ENCODE measurements at places on chromosomes 7 and 10.

GRCh38 chr10:61172182-61172926 is 228.4 kb upstream of the RHOBTB1 start:
- DNase-seq: no peak

- no peak for DNase-seq
These were observed at the start of gene FAM180A for GRCh38 chr7:135748770-135749169. FAM180A (minus strand) TSS chr7:135748813; CDS start chr7:135748580, 233 bp downstream.

GRCh38 chr7:43083106-43083505 is 29.3 kb upstream of the HECW1 start:
- DNase-seq: no peak

- no peak for DNase-seq
These were observed 282.7 kb downstream of the WDR11 start for GRCh38 chr10:121133901-121134300.

- DNase-seq: no peak
These were observed 13.3 kb upstream of the PIP4K2A start for GRCh38 chr10:22727663-22728062.

GRCh38 chr7:29866490-29866930 is 60.2 kb downstream of the WIPF3 start:
- DNase-seq: no peak

- no peak for DNase-seq
These were observed 47.9 kb downstream of the TBATA start for GRCh38 chr10:70737250-70737649.

- DNase-seq: no peak
These were observed 18.0 kb upstream of the ARID5B start for GRCh38 chr10:61883371-61884025.

DNA sequence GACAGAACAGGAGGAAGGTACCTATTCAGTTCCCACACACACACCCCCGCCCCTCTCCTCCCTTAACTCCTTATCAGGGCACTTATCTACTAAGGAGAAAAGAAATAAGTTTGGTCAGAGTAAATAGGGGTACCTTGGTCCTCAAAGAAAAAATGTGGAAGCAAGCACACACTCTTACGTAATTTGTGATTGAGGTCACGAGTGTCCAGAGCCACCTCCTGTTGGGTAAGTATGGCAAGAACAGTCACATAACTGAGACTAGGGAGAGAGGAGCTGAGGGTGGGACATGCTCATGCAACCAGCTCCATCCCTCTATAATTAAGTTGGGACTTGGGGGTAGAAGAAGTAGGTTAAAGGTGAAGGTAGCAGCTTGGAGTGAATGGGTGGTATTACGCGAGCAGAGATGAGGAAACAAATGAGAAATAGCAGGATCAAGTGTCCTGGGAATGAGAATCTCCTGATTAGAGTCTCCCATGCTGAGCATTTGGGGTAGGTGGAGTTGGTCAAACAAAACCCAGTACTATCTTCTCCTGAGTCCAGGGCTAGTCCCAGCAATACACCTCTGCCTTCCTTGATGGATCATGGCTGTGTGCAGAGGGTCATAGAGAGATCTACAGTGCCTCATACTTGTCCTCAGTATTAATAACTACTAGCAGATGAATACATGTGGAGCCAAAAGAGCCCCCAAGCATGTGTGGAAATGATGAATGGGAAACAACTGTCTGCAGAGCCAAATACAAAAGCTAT is 77.1 kb downstream of the GSAP start:
- DNase-seq: no peak

DNA sequence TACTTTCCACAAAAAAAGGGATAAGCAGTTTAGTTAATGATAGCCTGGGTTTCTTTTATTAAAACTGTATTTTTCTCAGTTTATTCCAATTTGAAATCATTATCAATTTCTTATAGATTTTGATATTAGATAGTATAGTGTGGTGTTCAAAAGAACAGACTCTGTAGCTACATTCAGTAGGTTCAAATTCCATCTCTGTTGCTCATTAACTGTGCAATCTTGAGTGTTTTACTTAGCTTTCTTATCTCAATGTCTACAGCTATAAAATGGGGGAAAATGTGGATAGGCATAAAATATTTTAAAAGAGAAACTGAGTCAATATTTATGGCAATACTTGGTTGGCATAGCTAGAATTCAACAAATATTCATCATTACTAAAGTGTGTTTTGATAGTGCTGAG is 86.9 kb upstream of the SEMA3A start:
- no peak for DNase-seq

- DNase-seq: no peak
These were observed 165.2 kb downstream of the GNAT3 start for GRCh38 chr7:80346704-80347103.

DNA sequence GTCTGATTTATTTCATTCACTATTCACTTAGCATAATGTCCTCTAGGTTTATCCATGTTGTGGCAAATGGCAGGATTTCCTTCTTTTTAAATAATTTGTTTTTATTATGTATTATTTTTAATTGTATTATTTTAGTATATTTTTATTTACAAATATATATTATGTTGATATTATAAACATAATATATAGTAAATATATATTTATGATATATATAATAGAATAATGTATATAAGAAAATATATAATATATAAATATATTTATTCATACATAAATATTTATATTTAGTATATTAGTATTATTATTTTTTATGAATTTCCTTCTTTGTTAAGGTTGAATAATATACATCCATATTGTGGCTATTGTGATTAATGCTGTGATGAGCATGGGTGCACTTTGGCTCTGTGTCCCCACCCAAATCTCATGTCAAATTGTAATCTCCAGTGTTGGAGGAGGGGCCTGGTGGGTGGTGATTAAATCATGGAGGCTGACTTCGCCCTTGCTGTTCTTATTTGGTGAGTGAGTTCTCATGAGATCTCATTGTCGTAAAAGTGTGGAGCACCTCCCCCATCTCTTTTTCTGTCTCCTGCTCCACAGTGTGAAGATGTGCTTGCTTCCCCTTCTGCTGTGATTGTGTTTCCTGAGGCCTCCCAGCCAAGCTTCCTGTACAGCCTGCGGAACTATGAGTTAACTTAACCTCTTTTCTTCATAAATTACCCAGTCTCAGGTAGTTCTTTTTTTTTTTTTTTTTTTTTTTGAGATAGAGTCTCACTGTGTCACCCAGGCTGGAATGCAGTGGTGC is 52.3 kb upstream of the CYP2C18 start:
- DNase-seq: no peak

All from CD4-positive, alpha-beta T cell treated with Interleukin-15 for 4 hours (primary cell).